Fibroblast of skin of right biceps (primary cell): ENCODE measurements at places on chromosomes 3 and 15.

DNA sequence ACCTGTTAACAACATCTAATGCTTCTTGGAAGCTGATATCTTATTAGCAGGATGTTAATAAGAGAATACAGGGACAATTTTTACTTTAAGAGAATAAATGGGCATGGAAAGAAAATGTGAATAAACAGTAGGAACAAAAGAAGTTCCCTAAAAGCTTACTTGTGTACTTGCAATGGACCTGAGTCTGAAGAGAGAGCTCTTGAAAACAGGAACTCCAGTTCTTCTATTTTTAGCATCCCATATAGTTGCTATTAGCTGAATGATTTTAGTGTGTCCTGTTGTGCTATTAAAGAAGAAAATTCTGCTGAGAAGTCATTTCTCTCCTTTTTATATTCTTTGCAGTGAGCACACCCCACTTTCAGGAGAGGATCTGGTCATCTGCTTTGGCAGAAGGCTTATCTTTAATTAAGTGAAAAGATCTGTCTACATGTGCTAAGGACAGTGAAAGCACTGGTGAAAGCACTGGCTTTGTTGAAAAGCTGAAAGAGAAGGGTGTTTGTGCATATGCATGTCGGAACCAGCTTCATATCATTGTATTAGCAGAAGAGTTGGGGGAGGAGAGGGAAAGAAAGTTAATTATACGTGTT lies 1.4 kb upstream of the ST3GAL6 start:
- DNase-seq: no peak

DNA sequence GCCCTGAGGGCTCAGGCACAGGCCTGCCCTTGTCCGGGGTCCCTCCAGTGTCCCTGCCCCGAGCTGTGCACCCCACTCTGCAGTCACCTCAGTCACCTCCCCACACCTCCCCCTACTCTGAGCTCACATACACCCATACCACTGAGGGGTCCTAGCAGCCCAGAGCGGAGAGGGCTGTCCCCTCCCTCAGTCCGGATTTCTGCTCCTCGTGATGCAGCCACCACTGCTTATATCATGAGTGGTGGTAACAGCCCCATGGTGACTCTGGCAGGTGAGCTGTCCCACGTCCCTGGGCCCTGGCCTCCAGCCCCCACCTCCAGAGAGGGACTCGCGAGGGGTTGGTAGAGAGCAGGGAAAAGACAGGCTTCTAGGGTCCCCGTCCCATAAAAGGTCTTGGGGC lies 8.0 kb downstream of the CSPG4 start:
- no peak for DNase-seq

GRCh38 chr3:127483005-127483641 lies 107.4 kb downstream of the TPRA1 start:
- no peak for DNase-seq

GRCh38 chr3:141368925-141369794 lies 856 bp downstream of the ZBTB38 start:
- peak; percentile 82 for DNase-seq

- no peak for DNase-seq
These were observed 75.2 kb downstream of the CHRNA7 start for GRCh38 chr15:32105258-32106241.

DNA sequence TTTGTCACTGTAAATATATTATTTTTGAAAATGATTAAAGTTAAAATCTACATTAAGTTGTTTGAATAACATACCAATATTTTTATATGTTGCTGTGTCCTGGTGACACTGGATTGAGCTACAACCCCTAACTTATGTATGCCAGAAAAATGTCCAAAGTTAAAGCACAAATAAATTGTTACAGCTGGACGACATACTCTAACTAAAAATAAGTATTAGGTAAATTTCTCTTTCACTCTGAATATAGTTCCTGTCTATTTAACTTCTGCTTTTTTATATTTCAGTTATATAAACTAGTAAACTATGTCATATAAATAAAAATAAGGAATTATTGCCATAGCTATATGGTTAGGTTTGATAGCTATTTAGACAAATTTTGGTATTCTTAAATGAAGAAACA lies 118.5 kb upstream of the SAMMSON start:
- no peak for DNase-seq
